DMS79 (cell line): ENCODE measurements at places on chromosomes 5 and 9.

DNA sequence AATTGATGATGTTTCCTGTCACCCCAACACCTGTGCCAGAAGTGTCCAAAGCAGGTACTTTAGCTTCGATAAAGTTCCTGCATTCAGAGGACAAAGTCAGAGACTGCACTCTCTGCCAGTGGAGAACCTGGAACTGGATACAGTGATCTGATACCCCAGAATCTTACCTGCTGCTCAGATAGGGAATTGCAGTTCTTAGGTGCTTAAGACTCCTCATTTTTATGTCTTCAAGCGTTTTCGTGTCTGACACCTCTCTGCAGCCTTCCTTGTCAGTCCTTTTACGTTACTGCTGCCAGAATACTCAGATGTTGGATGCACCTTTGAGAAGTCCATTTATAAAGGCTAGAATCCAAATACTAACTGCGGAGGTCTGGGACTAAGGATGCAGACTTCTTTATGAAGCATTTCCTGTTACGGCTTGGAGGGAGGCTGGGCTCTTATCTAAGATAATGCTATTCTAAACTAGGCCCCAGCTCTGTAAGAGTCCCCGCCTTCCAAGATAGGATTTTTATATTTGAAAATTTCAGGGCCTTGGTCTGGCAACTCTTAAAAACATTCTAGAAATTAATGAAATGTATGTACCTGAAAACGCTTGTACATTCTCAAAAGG lies 1.9 kb downstream of the ISOC1 start:
- DNase-seq: no peak

- DNase-seq: no peak
Measured at GRCh38 chr5:132273631-132274030, 16.1 kb downstream of the PDLIM4 start.

- DNase-seq: no peak
Measured at GRCh38 chr9:134531220-134531970, 110.2 kb upstream of the COL5A1 start.

DNA sequence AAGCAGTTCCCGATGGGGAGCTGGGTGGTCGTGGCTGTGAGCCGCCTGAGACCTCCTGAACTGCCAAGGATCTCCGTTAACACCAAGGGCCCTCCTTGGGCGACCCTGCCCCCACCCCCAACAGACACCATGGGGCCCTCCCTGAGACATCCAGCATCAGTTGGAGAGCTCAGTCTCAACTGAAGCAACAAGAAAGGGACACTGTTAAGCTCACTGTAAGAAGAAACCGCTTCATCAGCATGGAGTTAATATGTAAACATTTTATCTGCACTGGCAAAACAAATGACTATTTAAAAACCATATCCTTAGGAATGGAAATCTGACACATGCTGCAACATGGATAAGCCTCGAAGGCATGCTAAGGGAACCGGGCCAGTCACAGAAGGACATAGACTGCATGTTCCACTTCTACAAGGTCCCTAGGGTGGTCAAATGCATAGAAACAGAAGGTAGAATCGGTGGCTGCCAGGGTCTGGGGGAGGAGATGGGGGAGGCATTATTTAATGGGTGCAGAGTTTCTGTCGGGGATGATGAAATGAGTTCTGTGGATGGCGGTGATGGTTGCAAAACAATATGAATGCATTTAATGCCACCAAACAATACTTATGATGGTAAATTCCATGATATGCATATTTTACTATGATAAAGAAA lies 47.4 kb downstream of the ROR2 start:
- no peak for DNase-seq

DNA sequence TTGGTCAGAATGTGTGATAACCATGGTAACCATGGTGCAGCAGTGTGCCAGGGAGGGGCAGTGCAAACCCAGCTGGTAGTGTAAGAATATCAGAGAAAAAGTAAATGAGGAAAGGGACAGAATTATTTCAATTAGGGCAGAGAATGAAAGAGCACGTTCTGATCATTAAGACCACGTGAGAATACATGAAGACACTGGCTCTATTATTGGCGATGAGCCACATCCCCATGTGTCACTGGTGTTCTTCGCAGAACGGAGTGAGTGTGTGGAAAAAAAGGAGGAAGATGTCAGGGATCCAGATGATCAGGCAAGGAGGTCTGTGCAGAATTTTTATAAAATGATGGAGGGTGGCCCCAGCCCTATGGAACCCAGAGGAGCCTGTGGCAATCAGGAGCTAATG lies 315.5 kb downstream of the SEMA5A start:
- DNase-seq: no peak

GRCh38 chr9:119334745-119335144 lies 34.5 kb downstream of the BRINP1 start:
- no peak for DNase-seq

DNA sequence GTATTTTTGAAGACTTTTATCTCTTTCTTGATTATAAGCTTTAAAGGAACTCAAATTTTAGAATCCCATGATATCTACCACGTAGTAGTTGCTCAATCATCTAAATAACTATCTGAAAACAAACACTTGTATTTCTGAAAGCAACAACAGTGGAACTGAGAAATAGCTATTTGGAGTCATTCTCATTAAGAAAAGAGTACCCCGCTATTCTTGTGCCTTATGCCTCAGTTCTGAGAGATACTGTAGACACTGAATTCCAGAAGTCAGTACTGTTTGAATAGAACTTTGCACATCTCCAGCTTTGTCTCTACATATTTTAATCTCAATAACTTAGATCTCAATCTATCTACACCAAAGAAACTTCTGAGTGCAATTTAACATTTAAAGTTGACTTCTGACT lies 11.4 kb downstream of the CHD1 start:
- DNase-seq: no peak

- DNase-seq: no peak
Measured at GRCh38 chr5:150321211-150321610, 18.5 kb upstream of the ARSI start.

DNA sequence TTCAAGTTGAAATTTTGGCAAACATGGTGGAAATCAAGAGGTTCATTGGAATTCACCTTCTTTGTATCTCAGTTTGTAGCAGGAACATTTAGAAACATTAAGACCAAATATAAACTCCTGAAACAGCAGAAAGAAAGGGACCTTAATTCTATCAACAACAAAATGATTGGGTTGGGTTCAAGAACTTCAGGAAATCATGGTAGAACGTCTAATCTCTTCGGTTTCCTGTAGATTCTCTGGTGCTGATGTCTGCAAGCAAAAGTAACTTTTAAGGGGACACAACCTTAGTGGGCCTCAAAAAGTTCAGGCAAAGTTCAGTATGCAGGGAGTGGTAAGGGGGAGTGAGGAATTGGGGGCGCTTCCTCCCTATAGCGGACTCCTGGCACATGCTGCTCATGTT lies 3.4 kb downstream of the IL33 start:
- DNase-seq: no peak

- DNase-seq: no peak
Measured at GRCh38 chr9:35026671-35027070, 37.1 kb downstream of the DNAJB5 start.

GRCh38 chr5:61582205-61582820 lies 250.3 kb downstream of the ZSWIM6 start:
- DNase-seq: no peak

- no peak for DNase-seq
Measured at GRCh38 chr5:174412374-174412773, 312.0 kb upstream of the MSX2 start.

GRCh38 chr9:136020206-136020605 lies 59.0 kb upstream of the UBAC1 start:
- no peak for DNase-seq

DNA sequence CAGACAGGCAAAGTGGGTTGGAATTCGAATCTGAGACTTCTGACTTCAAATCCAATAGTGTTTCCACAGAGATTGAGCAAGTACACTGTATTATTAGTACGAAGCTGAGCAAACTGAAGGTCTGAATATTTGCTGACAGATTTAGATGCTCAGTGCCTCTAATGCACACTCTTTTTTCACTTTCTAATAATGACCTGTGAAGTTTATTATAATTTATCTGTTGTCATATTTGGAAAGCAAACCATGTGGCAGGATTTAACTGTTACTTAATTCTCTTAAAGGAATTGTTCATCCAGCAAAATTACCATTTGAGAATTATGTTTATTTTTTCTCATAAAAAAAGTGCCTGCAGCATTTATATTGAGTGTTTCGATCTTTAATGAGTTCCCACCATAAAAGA lies 277.3 kb downstream of the DMRT2 start:
- DNase-seq: no peak

- no peak for DNase-seq
Measured at GRCh38 chr5:39608024-39608423, 183.2 kb upstream of the DAB2 start.

- DNase-seq: no peak
Measured at GRCh38 chr9:136516191-136516654, 29.6 kb downstream of the NOTCH1 start.

- DNase-seq: no peak
Measured at GRCh38 chr5:65041296-65042158, 272.8 kb downstream of the CWC27 start.

DNA sequence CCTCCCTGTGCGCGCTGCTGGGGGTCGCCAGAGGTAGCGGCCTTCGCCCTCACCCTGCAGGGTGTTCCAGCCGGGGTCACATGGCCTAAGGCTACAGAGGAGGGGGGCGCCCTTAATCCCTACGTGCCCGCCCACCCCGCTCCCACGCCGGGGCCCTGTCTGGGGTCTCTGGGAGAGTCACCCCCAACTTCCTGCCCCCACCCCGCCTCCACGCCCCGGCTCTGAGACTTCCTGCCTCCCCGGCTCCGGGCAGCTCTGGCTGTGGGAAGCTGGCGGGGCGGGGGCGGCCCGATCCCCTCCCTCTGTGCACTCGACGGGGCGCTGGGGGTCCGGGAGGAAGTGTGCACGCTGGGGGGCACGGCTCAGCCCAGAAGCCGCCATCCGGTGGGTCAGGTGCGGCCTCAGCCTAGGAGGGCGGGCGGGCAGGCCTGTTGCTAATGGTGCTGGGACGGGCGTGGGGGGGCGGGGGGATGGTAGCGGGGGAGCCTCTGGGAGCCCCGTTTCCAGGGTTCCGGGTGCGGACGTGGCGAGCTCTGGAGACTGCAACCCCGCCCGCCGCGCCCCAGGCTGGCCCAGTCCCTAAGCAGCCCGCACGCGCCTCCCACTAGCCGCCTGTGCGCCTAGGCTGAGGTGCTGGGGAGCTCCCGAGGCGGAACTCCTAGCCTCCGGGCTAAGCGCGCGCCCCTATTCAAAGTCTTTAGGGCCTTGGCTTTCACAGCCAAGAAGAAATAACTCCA lies 61.6 kb downstream of the CXXC5 start:
- peak; percentile 7 for DNase-seq

DNA sequence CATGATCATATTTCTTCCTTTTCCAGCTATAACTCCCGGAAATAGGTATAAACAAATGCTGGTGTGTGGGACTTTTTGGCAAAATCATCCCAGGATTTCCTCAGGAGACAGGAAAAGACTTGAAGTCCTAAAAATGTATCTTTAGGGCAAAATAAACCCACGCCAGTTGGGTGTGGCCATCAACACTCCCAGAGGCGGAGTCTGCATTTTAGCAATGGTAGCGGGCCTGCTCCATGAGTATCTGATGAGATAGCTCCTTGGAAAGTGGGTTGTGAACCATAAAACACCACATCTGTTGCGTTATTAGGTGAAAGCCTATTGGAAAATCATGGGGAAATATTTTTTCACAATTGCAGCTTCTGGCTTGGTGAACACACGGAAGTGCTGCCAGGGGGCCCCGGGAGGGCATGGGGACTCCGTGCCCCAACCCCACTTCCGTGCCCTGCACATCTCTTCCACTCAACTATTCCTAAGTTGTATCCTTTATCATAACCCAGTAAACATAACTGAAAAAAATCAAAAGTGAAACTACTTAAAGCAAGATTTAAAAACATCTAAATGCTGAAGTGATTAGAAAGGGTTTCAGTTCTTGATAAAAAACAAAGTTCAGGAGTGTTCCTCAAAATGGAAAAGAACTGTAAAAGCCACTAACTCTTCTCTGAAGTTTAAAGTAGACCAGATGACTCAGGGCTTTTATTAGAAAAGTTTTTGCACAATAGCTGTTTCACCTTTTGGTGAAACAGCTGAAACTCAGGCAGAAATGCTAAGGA lies 111.2 kb downstream of the LRRC70 start:
- no peak for DNase-seq
